ENCODE measurements at places on chromosomes 1 and 21.

- no peak for DNase-seq
Observed at GRCh38 chr1:169565335-169566271, 20.7 kb downstream of the F5 start.

GRCh38 chr1:30639881-30640452 is 83.4 kb downstream of the MATN1 start:
- DNase-seq, result no peak

GRCh38 chr1:225851805-225852204 is 30.4 kb downstream of the TMEM63A start:
- DNase-seq, result no peak

GRCh38 chr1:93685918-93686317 is 4.3 kb upstream of the BCAR3 start:
- DNase-seq, result no peak

DNA sequence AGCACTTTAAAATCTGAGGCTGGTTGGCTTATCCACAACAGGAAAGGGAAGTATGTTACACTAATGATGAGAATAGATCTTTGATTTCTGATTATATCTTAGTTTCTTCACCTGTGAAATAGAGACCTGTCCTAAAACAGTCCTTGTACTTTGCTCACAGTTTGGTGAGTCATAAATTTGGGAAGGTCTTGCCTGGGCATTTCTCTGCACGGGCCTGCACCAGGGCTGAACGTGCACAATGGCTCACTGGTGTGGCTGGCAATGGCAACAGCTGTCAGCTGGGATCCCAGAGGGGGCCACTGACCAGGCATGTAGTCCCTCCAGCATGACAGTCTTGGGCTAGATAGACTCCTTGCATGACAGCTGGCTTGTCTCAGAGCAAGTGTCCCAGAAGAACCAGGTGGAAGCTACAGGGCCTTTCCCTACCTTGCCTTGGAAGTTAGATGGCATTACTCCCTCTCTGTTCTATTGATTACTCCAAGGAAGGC is 367.4 kb downstream of the DISC1 start:
- no peak for DNase-seq

- no peak for DNase-seq
Observed at GRCh38 chr1:186286615-186287315, 88.3 kb downstream of the TPR start.

DNA sequence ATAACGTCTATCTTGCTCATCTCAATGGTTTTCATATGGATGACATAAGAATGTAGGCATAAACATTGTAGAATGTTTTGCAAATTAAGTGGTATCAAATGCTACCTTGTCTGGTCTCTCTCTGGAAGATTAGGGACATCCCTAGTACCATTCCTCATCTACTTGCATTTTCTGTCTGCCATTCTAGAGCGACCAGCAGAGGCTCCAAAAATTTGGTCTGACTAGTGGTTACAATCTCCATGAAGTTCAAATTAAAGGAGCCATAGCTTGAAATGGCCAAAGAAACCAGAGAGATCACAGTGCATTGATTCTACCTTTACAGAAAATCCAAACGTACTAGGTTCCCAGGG is 1.1 kb downstream of the CD84 start:
- no peak for DNase-seq

- DNase-seq, result no peak
Observed at GRCh38 chr1:11704194-11704529, 12.7 kb downstream of the DRAXIN start.

All from CD4-positive, alpha-beta T cell treated with Interferon alpha-2 for 1 hour (primary cell).